ENCODE measurements at places on chromosomes 4 and X. TPM values are rescaled to one million over a fixed set of nuclear protein-coding genes. Genes with fewer than 3 reads are reported as not detected.

SHISA3 gene
- total RNA-seq: 6.0 TPM

TKTL1 gene
- total RNA-seq: not detected

LEF1 gene
- total RNA-seq: 0.63 TPM

TMEM35A gene
- total RNA-seq: 14.4 TPM

RPS6KA3 gene
- total RNA-seq: 58.1 TPM

GAGE13 gene
- not detected for total RNA-seq

PAGE1 gene
- total RNA-seq: not detected

HTR2C gene
- total RNA-seq: not detected

- DNase-seq: no peak
Measured at GRCh38 chrX:45110494-45110893, 90.2 kb downstream of the DIPK2B start.

DNA sequence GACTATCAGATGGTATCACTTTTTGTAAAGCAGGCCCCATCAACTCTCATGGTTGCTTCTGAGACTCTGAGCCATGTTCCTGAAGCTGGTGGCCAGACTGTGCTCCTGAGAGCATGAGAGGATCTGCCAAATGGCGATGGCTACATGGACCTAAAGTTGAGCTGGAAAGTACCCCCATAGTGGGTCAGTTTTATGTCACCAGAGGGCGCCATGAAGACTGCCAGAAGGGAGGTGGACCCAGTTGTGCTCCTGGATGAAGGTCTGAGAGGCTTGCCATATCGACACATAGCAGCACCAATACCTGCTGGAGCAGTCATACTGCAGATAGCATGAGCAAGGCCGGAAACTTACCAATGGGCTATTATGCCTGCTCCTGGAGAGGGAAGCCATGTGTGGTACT lies 105.7 kb downstream of the SLITRK2 start:
- no peak for DNase-seq

GRCh38 chrX:16883487-16883804 lies 13.3 kb upstream of the RBBP7 start:
- DNase-seq: no peak

GRCh38 chr4:115514675-115515074 lies 401.3 kb upstream of the NDST4 start:
- DNase-seq: no peak

Measured in fibroblast of the aortic adventitia (primary cell).